ENCODE measurements at places on chromosomes 7 and 10.

- DNase-seq: no peak
Observed at GRCh38 chr7:93027044-93027443, 90.7 kb downstream of the SAMD9 start.

- DNase-seq: no peak
Observed at GRCh38 chr7:50298811-50299562, 5.5 kb upstream of the IKZF1 start.

DNA sequence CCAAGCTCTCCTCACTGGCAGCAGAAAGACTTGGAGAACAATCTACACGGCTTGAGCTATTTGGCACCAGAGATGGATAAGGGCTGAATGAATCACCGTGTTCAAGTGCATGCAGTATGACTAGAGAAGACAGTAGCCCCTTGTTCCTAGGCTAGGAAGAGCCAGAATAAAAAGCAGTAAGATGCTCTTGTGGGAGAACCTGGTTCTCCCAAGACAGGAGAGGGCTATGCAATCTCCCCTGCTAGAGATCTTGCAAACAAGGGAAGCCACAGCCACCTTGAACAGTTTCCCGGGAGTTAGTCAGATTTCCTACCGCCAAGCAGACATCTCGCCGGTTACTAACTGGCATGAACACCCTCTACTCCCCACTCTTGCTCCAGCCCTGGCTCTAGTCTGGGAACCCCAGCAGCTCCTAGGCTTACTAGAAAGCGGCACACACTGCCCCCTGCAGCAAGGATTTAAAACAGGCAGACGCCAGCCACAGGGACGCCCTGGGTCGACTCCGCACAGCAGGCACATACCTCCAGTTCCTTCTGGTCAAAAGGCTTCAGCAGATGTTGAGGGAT is 107.3 kb downstream of the SMURF1 start:
- peak; percentile 32 for DNase-seq

- peak; percentile 87 for DNase-seq
Observed at GRCh38 chr7:22587322-22587721, 87.3 kb upstream of the STEAP1B start.

GRCh38 chr7:122038904-122039303 is 105.1 kb downstream of the AASS start:
- DNase-seq: no peak

DNA sequence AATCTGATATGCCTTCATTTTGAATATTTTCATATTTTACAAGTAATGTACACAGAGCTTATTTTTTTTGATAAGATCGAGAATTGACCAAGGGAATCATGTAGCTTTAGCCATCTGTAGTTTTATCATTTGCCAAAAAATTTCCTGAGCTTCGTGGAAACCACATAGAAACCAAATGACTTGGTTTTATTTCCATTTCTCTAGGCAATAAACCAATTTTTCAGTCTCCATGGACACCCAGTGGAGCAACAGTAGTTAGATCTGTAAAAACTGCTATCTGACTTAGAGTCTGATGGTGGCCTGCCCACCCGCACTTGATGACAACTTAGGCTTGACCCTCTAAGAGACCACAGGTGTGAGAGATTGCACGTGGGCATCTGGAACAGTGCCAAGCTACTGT is 127.8 kb upstream of the CDK6 start:
- no peak for DNase-seq

DNA sequence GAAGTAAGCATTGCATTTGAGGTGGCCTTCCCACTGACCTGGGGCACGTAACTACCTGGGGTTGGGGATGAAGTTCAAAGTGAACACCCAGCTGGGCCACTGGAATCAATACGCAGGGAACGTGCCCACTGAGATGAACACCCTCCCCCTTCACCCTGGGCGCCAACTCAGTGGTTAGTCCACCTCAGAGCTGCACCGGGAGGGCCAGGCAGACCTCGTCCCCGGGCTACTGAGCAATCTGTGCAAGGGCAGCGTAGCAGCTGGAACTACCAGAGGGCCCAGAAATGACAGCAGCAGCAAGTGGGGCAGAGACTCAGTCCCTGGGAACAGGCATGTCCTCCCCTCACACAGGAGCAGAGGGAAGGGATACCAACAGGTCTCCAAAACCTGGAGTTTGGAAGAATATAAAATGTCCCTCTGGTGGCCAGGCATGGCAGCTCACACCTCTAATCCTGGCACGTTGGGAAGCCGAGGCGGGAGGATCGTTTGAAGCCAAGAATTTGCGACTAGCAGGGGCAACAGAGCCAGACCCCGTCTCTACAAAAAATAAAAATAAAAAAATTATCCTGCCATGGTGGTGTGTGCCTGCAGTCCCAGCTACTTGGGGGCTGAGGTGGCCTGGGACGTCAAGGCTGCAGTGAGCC is 143.9 kb downstream of the SH3PXD2A start:
- no peak for DNase-seq

All from mesenchymal stem cell (in vitro differentiated cells and primary cell).